Pancreas (tissue), 10 donors: ENCODE measurements at places on chromosomes 12 and 14. TPM values are rescaled to one million over a fixed set of nuclear protein-coding genes. Genes with fewer than 3 reads are reported as not detected.

DNA sequence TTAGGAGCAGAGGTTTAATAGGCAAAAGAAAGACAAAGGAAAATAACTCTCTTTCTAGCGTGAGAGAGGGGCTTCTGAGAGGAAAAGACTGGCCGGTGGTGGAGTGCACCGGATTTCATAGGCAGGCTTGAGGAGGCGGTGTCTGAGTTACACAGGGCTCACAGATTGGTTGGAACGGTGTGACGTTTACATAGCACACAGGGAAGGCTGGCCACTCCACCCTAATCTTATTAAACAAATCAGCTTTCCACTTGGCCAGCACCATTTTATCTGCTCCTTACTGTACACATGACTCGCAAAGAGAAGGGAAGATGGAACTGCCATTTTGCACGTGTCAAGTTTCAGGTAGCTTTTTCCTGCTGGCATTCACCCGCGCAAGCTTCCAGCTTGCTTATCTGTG is 587.7 kb downstream of the RPL10L start:
- DNase-seq, result no peak

DNA sequence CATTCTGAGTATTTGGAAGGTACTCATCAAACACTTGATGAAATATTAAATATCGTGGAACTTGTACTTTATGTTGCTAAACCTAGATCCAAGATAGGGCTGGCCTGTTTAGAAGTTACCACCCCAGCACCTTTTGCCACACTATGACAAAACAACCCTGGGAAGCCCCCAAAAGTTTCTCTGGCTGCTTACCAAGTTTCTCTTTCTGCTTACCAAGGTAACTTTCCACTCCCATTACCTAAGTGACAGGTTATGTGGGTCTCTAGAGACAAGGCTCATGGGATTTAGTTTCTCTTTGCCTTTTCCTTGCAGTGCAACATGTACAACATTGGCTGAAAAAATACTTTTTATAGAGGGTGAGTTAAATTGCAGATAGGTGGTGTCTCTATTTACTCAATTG is 28.9 kb upstream of the PPM1A start:
- no peak for DNase-seq

DNA sequence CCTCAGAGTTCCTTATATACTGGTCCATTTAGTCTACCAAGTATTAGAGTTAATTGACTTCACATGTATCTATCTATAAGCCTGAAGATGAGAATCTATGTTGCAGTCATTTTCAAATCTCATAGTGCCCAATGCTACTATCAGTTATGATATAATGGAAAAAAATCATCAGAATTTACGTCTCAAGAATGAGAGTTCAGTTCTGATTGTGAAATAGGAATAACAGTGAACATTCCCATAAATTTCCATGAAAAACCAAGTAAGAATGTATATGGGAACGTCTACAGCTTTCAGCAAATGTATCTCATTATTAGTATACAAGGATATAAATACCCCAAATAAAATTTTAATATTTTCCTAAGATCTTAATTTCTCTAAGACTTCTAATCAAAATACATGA is 77.2 kb downstream of the PPP1R12A start:
- no peak for DNase-seq

GRCh38 chr14:55126932-55127459 is 2.1 kb upstream of the LGALS3 start:
- no peak for DNase-seq

DNA sequence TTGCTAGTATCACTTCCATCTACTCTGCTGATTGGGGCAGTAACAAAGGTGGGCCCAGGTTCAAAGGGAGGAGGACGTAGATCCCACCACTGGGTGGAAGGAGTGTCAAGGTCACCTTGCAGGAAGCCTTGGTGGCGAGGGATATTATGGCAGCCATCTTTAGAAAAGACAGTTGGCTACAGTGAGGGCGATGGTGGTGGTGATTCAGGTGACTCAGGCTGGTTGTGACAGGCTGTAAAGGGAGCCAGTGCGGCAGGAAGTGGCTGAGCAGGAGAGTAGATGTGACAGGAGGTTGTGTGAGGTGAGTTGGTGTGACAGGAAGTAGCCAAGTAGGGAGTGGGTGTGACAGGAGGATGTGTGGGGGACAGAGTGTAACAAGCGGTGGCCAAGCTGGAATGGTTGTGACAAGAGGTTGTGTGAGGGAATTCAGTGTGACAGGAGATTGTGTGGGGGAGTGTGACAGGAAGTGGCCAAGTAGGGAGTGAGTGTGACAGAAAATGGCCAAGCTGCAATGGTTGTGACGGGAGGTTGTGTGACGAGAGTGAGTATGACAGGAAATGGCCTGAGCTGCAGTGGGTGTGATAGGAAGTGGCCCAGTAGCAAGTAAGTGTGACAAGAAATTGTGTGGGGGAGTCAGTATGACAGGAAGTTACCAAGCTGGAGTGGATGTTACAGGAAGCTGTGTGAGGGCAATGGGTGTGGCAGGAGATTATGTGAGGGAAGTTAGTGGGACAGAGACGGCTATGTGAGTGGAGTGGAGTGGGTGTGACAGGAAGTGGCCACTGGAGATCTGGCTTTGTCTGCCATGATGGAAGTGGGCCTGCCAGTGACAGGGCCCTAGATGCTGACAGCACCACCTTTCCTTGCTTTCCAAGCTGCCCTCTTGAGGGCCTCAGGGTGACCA is 136.5 kb upstream of the MYL2 start:
- no peak for DNase-seq

The DTD2 gene
- 5.5 TPM for polyA plus RNA-seq

DNA sequence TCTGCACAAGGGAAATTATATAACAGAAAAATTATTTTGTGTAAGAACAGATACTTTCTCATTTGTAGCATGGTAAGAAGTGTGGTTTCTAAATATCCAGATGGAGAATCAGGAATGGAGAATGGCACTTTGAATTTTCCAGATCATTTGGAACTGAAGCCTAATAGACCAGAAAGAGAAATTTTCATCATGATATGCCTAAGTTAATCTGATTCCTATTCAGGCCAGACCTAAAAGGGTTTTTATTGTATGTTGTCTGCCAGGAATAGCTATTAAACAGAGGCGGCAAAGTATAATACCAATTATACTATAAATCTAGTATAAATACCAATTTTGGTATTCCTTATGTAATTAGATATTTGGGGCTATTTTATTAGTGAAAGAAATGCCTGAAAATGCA is 382.7 kb upstream of the FAR2 start:
- no peak for DNase-seq

The PMCH gene
- polyA plus RNA-seq, result not detected

- no peak for DNase-seq
Observed at GRCh38 chr12:99529966-99530365, 117.6 kb upstream of the GARIN6 start.

- DNase-seq, result no peak
Observed at GRCh38 chr14:31418440-31418839, 1.9 kb downstream of the HEATR5A start.
